Right renal cortex interstitium (tissue), 3 donors: ENCODE measurements at places on chromosomes 7 and 10. TPM values are rescaled to one million over a fixed set of nuclear protein-coding genes. Genes with fewer than 3 reads are reported as not detected.

- no peak for DNase-seq
These were observed 119.8 kb downstream of the EBF3 start for GRCh38 chr10:129844216-129844766.

- DNase-seq: no peak
These were observed 55.0 kb downstream of the RELN start for GRCh38 chr7:103934508-103934907.

DNA sequence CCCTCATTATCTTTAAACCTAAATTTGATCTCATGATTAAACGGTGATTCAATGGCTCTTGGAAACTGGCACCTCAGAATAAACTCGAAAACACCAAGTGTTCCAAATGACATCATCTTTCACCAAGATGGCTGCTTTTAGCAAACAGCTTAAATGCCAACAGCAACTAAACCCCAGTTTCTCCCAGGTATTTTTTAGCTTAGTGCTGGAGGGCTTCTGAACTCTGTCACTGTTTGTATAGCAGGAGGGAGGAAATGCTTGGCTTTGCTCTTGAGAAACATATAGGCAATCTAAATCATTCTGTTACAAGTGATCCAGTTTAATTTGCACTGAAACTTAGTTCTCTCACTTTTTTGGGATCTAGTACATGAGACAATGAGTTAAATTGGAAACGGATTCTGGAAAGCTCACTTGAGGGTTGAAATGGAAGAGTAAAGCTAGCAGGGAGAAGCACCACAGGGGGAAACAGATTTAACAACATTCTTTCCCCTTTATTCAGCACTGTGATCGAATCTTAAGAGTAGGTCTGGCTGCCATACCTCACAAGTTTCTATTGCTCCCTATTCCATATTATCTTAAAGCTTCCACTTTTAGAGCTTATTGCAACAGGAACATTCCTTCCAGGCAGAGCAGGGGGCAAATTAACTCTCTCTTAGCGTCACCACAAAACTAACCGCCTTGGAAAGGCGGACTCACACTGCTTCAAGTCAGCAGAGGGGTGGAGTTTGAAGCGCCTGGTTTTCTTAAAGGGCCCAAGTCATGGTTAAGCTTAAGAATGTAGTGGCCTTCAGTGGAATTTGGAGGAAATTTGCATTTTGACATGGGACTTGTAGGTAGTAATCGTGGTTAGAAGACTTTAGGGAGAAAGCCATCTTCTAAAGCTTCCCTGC is 1.8 kb upstream of the CCDC6 start:
- peak; percentile 67 for DNase-seq

DNA sequence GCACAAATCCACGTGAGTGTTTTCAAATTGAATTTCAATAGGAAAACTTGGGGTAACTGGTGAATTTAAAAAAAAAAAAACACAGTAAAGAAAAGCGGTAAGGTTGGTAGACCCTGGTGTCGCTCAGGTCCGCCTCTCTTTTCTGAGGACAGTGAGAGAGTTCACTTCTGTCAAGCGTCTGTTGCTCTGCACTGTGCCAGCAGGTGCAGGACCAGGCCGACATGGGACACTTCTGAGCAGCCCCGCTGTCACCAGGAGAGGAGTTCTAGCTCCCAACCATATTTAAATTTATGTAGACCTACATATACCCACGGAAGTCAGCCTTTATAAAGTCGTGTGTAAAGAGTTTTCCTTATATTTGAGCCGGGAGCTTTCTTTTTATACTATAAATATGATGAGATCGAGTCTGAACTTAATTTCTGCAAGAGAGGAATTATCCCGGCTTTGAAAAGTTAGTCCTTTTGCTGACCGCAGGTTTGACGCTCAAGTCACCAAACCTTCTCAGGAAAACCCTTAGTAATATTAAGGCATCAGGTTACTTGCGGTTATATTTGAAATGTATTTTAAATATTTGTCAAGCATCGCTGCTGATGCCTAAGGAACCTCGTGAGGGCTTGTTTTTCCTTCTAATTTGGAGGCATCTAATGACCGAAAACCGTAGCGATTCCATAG is 531 bp downstream of the IKZF1 start:
- DNase-seq: no peak

DNA sequence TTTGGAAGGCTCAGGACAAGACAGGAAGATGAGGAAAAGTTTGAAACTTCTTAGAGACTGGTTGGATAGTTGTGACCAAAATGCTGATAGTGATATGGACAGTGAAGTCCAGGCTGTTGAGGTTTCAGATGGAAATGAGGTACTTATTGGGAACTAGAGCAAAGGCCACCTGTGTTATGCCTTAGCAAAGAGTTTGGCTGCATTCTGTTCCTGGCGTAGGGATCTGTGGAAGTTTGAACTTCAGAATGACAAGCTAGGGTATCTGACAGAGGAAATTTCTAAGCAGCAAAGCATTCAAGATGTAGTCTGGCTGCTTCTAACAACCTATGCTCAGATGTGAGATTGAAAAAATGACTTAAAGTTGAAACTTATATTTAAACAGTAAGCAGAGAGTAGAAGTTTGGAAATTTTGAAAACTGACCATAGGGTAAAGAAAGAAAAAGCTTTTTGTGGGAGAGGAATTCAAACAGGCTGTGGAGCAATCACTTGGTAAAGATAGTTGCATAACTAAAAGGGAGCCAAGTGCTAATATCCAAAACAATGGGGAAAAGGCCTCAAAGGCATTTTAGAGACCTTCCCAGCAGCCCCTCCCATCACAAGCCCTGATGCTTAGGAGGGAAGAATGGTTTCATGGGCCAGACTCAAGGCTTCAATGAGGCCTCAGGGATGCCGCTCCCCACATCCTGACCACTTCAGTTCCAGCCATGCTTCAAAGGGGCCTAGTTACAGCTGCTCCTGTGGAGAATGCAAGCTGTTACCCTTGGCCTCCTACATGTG is 415.1 kb downstream of the INHBA start:
- DNase-seq: no peak

Gene WDFY4
- 1.6 TPM for polyA plus RNA-seq

Gene PHKG1
- polyA plus RNA-seq: 1.1 TPM

Gene SEC31B
- 10.4 TPM for polyA plus RNA-seq
